Stimulated activated CD4-positive, alpha-beta T cell treated with anti-CD3 and anti-CD28 coated beads, Interleukin-1b, Interleukin-23, amount 100 ng/mL, for 1 hour (primary cell): ENCODE measurements at places on chromosomes 1 and 21.

- no peak for DNase-seq
Observed at GRCh38 chr1:94737124-94737998, 82.8 kb upstream of the SLC44A3 start.

- no peak for DNase-seq
Observed at GRCh38 chr1:21346365-21347071, 56.3 kb upstream of the ECE1 start.

DNA sequence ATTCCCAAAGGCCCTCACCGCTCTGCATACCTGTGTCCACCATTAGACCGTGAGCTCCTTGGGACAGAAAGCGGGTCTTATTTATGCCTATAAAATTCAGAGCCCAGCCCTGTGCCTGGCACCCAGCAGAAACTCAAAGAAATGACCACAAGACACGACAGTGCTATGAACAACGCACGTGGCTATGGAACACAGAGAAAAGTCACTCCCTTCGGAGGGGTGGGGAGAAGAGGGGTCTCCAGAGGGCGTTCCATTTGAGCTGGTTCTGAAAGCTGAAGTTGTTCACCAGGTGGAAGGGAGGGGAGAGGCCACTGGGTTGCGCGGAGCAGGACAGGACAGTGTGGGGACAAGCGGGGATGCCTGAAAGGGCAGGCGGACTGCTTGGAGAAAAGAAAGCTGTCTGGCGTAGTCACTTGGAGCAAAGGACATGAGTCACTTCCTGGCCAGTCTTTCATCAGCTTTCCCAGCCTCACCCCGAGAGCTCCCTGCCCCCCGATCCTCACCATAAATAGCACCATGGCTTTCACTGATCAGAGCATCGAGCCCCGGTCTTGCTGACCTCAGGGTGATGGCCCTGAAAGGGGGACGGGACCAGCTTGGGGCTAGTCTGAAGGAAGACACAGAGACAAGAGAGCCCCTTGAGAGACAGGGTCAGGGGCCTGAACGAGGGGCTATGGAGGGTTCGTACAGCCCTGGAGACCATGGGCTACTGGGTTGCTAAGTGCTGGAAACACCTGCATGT, 28.5 kb downstream of the ECE1 start:
- no peak for DNase-seq

DNA sequence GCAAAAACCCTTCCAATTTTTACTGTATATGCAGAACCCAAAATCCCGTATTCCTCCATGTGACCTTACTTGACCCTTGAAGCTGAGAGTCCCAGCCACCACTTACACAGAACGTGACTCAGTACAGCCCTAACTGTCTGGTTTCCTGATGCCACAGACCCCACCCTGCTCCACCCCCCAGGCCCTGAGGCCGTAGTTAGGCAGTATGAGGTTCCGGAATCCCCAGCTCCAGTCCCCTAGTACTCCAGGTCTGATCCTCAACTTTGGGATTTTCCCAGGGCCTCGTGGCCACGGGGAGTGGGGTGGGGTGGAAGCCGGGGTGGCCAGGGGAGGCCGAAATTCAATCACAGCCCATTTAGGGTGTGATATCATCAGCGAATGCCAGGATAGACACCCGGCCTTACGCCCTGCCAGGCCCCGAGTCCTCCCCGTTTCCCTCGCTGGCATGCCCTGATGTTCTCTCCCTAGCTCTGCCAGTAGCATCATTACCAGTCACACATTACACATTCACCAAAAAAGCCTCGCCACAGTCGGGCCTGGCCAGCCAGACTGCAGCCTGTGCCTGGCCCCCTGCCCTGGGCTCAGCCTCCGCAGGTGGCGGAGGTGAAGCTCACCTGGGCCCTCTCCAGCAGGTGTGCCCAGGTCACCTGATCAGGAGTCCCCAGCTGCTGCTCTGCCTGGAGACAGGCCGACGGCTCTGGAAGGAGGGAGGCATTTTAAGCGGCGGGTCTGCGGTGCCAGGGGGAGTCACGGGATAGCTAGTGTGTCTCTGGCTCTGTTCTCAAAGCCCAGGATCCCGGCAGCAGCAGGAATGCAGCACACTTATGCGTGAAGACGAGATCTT, 70.8 kb downstream of the SCCPDH start:
- no peak for DNase-seq

GRCh38 chr1:16013220-16013907, 4.5 kb downstream of the HSPB7 start:
- peak; percentile 8 for DNase-seq

GRCh38 chr1:154962156-154962749, 671 bp upstream of the PYGO2 start:
- DNase-seq, result no peak

DNA sequence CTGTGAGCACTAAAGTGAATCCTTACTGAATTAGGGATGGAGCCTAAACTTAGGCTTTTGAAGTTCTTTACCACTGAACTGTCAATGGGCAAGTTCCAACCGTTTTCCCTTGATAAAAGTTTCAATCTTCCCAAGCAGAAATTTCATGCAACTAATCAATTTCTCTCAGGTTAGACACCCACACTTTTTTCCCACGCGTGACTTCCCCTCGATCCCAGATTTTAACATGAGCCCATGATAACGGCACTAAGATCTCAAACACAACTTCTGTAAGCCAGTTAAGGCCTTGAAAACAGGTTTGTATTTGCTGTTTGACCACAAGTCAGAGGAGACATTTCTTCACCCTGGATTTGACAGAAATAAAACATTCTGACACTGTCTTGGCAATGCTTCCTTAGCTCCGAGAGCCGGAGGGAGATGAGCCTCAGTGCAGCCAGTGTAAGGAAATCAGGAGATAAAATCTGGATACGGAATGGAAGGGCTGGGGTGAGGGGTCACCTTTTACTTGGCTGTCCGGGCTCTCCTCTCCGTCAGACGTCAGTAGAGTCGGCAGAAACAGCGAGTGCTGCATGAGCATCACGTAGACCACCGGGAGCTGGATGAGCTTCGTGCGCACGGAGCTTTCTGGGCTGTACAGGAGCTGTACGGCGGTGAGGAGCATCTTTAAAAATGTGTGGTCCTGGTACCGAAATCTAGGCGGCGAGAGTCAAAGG, 39.7 kb downstream of the MRAP start:
- DNase-seq, result no peak

DNA sequence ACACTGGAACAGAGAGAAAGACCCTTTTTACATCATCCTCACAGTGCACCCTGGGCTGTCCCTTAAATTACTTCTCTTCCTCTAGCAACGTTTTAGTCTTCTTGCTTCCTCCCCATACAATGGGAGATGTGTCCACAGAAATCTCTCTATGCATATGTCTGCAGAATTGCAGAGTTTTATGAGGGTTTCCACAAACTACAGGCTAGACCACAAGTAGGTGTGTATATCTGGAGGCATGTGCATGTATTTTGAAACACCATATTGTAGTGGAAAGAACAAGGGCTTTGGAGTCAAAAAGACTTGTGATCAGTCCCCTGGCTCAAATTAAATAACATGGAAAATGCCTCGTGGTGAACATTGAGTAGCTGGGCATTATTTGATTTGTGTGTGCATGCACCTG, 121.3 kb upstream of the IPO9 start:
- no peak for DNase-seq

GRCh38 chr1:108050911-108051629, 86.1 kb upstream of the VAV3 start:
- DNase-seq, result no peak

DNA sequence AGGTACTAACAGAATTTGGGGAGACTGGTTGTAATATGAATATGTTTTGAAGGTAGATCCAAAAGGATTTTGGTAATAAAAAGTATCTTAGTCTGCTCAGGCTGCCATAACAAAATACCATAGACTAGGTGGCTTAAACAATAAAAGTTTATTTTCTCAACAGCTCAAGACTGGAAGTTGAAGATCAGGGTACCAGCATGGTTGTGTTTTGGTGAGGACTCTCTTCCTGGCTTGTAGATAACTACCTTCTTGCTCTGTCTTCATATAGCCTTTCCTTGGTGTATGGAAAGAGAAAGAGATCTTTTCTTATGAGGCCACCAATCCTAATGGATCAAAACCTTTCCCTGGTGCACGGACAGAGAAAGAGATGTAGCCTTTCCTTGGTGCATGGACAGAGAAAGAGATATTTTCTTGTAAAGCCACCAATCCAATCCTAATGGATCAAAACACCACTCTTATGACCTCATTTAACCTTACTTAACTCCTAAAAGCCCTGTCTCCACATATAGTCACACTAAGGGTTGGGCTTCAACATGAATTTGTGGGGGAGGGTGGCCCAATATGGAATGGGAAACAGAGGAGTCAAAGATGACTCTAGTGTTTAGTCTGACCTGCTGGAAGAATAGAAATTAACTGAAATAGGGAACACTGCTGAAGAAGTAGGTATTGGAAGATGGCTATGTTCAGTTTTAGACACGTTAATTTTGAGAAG, 5.4 kb upstream of the TSNAX start:
- no peak for DNase-seq

DNA sequence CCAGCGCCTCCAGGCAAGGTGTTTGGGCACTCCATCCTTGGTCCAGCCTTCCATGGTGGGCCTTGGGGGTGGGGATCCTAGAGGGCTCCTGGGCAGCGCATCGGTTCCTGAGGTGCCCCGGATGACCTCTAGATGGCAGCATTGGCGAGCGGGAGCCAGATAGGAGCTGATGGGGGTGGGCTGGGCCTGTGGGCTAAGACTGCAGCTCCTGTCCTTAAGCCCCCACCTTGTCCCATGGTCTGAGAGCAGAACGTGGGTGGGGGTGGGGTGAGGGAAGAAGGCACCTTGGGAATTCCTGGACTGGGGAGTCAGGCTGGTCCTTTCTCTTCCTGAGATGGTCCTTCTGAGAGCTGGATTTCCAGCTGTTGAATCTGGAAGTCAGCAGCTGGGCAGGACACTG, 93.4 kb upstream of the CSF3R start:
- DNase-seq, result peak; percentile 39

- no peak for DNase-seq
Observed at GRCh38 chr1:22163137-22163536, 20.2 kb upstream of the WNT4 start.

GRCh38 chr1:20440785-20441200, 45.2 kb downstream of the CAMK2N1 start:
- DNase-seq, result no peak

DNA sequence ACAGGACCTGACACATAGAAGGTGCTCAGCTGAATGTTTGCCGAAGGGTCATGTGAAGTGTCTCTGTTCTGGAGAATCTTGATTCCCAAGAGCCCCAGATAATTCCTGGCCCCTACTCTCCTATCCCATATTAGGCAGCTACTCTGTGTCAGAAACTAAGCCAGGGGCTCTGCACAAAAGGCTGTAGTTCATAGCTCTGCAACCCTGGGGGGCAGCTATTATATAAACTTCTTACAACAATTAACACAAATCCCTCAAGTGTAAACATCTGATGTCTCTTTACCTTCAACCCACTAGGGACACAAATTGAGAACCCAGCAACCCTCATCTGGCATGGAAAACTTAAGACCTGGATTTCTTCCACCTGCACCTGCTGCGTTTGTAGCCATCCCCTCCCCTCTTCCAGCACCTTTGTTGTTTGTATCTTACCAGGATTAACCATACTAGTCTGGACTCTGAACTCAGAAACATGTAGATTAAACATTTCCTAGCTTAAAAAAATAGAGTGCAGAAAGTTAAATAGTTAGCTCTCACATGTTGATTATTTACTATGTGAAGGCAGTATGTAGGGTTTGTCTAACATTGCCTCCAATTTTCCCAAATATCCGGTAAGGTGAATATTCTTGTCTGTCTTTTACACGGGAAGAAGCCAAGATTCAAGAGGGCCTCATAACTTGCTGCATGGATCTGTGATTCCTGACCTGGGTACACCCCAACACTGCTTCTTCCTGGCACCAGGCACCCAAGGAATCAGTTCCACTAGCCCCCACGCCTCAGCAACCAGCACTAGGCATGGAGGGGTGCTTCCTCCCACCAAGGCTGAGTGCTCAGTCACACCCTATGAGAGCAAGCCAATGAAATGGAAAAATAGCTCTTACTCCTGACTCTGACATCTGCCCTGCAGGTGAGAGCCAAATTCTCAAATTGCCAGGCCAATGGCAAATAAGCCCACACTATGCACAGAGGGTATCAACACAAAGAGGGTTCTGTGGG, 220.7 kb upstream of the HOOK1 start:
- DNase-seq, result no peak

GRCh38 chr21:29193072-29193471, 62.6 kb downstream of the MAP3K7CL start:
- DNase-seq, result no peak

DNA sequence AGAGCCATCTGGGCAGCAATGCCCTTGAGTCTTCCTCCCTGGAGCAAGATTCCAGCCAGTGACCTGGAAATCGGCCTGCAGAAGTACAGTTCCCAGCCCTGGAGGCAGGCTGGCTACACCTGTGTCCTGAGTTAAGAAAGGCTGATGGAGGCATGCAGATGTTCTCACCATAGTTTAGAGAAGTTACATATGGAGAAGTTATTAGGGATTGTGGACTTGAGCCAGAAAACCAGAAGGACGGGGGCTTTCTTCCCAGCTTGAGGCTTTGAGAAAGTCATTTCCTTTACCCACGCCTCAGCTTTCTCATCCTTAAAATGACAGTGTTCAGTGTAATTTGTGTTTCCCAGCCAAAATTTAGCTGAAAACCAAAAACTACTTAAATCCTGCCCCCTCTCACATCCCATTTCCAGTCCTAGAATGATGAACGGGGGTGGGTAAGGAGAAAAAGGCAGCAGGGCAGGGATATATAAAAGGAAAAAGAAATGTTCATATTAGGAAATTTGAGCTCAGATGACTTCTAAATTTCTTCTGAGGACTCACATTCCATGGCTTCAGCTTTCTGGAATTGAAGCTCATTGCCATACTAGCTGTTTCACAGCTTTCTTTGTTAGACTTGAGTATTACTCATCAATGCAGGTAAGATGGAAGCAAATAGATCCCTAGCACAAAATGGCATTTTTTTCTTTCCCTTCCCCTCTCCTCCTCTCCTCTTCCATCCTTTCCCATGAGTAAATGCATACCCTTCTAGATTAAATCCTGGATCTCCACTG, 14.4 kb upstream of the C8B start:
- DNase-seq, result no peak

DNA sequence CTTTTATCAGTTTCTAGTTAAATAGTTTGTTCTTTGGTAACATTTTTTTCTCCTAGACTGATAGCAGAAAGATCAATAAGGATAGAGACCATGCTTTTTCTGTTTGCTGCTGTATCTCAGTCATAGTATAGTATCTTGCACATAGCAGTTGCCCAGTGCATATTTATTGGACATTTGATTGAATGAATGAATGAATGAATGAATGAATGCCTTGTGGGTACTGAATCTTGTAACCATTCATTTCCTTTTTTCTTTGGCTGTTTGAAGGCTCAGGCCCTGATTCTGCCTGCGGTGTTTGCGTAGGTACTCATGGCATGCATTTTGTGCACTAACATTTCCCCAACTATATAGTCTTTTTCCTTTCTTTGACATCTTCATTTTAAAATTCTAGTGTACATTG, 83.9 kb downstream of the ST3GAL3 start:
- no peak for DNase-seq
